ENCODE measurements at places on chromosomes 12 and 14. TPM values are rescaled to one million over a fixed set of nuclear protein-coding genes. Genes with fewer than 3 reads are reported as not detected.

The PTGER2 gene
- polyA plus RNA-seq: not detected

The GLIPR1L2 gene
- 10.5 TPM for polyA plus RNA-seq

The KRT78 gene
- polyA plus RNA-seq: not detected

The SLCO1B1 gene
- polyA plus RNA-seq: not detected

The SLC10A1 gene
- polyA plus RNA-seq: 0.23 TPM

The RERG gene
- polyA plus RNA-seq: 4.2 TPM

The PRB2 gene
- polyA plus RNA-seq: not detected

The ORMDL2 gene
- polyA plus RNA-seq: 140 TPM

The KRT71 gene
- polyA plus RNA-seq: not detected

The RNF41 gene
- 12.4 TPM for polyA plus RNA-seq

The REP15 gene
- not detected for polyA plus RNA-seq

The SCYL2 gene
- polyA plus RNA-seq: 27.0 TPM

The SLC17A8 gene
- 0.48 TPM for polyA plus RNA-seq

The CCDC59 gene
- 74.9 TPM for polyA plus RNA-seq

The TSPAN8 gene
- 6.8 TPM for polyA plus RNA-seq

The LALBA gene
- polyA plus RNA-seq: not detected

The TCL1B gene
- not detected for polyA plus RNA-seq

The CD69 gene
- polyA plus RNA-seq: 0.24 TPM

The TSPAN11 gene
- 1.5 TPM for polyA plus RNA-seq

The VRK1 gene
- polyA plus RNA-seq: 28.9 TPM

The KLHL33 gene
- 0.16 TPM for polyA plus RNA-seq

The STAT2 gene
- 9.7 TPM for polyA plus RNA-seq

The RAB2B gene
- polyA plus RNA-seq: 34.4 TPM

The FOXN4 gene
- polyA plus RNA-seq: 0.40 TPM

The ARG2 gene
- 40.1 TPM for polyA plus RNA-seq

The MYF5 gene
- not detected for polyA plus RNA-seq

The DNAJC22 gene
- not detected for polyA plus RNA-seq

The LRP6 gene
- 6.2 TPM for polyA plus RNA-seq

The CABP1 gene
- polyA plus RNA-seq: 13.1 TPM

The CRACR2A gene
- not detected for polyA plus RNA-seq

The RD3L gene
- 3.6 TPM for polyA plus RNA-seq

The PTGDR gene
- not detected for polyA plus RNA-seq

The RTN1 gene
- polyA plus RNA-seq: 1,256 TPM

The ALDH1L2 gene
- polyA plus RNA-seq: 7.7 TPM

The TEAD4 gene
- 1.3 TPM for polyA plus RNA-seq

The TNS2 gene
- not detected for polyA plus RNA-seq

The KERA gene
- not detected for polyA plus RNA-seq

The IL22 gene
- 2.3 TPM for polyA plus RNA-seq

The P2RX2 gene
- not detected for polyA plus RNA-seq

The SSPN gene
- 4.0 TPM for polyA plus RNA-seq

The KIF26A gene
- polyA plus RNA-seq: not detected

The KLRK1 gene
- not detected for polyA plus RNA-seq

The GPR68 gene
- 0.87 TPM for polyA plus RNA-seq

The SIX4 gene
- 0.12 TPM for polyA plus RNA-seq

The HIGD1C gene
- not detected for polyA plus RNA-seq

The OR4E2 gene
- polyA plus RNA-seq: not detected

All from Purkinje cell (primary cell).